Right ventricle myocardium inferior (tissue), 1 donor: ENCODE measurements at places on chromosomes 5 and 9. TPM values are rescaled to one million over a fixed set of nuclear protein-coding genes. Genes with fewer than 3 reads are reported as not detected.

GRCh38 chr9:99249619-99250018 is 27.5 kb downstream of the SEC61B start:
- DNase-seq, result no peak

GRCh38 chr5:179307931-179308471 is 37.3 kb downstream of the ADAMTS2 start:
- DNase-seq, result no peak

DNA sequence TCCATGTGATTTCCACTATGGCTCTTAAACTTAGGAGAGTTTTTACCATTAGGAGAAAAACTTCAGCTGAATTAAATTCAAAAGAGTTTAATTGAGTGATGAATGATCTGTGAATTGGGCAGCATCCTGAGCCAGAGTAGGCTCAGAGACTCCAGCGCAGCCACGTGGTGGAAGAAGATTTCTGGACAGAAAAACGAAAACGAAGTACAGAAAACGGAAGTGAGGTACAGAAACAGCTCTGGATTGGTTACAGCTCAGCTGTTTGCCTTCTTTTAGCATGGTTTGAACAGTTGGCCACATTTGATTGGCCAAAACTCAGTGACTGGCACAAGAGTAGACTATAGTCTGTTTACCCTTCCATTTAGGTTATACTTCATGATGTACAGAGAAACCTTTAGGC is 69.2 kb upstream of the PLPP1 start:
- no peak for DNase-seq

DNA sequence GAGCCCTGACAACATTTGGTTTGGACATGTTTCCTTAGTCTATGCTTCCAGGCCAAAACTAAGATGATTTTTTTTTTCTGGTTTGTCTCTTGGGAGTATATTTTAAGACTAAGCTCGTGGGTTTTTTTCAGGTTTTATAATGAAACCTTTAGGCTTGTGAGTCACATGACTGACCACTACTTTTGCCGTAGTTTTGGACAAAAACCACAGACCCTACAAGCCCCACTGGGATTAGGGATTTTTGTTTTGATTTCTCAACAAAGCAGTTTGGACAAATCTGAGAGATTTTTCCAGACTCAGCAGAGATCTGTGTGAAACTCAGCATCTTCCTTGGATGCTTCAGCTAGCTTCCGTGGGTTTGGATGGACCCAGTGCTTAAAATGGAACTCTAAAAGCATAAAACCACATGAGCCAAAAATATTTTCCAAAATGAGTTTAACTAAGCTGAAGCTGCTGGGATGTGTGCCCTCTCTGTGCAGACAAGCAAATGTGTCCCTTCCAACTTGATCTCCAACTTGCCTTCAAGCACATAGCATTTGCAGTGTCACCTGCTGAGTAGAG is 70.3 kb upstream of the SMIM15 start:
- no peak for DNase-seq

DNA sequence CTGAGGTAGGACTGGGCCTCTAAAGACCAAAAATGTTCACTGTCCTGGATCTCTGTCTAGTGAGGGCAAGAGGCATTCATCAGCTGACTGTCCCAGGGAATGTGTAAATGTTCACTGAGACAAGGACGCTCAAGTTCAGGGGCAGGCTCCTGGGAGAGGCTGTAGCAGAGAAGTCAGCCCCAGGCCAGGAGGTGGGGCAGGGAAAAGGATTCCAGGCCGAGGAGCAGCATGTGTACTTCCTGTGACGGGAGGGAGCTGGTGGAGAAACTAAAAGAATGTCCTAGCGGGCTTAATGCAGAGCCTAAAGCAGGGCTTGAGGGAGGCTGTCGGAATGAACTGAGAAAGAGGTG is 205.8 kb downstream of the GABBR2 start:
- DNase-seq, result no peak

DNA sequence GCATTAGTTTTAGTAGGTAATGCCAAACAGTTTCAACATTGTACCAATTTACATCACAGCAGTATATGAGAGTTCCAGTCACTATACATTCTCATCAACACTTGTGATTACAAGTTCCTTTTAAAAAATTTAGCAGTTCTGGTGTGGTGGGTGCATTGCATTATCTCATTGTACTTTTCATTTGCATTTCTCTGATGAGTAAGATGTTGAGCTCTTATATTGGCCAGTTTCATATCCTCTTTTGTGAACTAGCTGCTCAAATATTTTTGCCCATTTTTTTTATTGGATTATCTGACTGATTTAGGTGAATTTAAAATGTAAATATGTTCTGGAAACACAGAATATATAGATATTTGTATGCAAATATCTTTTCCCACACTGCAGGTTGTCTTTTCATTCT is 160.9 kb upstream of the NR3C1 start:
- DNase-seq, result no peak

DNA sequence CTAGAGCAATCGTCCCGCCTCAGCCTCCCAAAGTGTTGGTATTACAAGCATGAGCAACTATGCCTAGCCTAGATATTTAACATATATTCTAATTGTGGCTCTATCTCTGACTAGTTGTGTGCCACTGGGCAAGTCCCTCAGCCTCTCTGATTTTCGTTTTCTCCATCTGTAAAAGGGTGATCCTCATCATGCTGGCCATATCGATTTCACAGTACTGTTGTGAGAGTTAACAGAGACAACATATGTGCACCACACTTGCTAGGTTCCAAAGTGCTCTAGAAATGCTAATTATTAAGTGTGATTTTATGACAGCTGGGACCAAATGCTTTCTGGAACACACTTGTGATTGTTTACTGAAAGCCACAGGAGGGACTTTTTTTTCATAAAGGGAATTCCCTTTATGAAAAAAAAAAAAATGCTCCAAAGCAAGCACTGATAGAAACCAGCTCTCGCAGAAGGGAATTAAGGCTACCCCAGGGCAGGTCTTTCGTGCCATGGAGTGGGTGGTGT is 78.5 kb upstream of the EPB41L4B start:
- DNase-seq, result no peak

- no peak for DNase-seq
These were observed 60.3 kb downstream of the DUSP1 start for GRCh38 chr5:172710676-172711075.

- no peak for DNase-seq
These were observed 2.0 kb downstream of the CCL19 start for GRCh38 chr9:34689116-34689470.

DNA sequence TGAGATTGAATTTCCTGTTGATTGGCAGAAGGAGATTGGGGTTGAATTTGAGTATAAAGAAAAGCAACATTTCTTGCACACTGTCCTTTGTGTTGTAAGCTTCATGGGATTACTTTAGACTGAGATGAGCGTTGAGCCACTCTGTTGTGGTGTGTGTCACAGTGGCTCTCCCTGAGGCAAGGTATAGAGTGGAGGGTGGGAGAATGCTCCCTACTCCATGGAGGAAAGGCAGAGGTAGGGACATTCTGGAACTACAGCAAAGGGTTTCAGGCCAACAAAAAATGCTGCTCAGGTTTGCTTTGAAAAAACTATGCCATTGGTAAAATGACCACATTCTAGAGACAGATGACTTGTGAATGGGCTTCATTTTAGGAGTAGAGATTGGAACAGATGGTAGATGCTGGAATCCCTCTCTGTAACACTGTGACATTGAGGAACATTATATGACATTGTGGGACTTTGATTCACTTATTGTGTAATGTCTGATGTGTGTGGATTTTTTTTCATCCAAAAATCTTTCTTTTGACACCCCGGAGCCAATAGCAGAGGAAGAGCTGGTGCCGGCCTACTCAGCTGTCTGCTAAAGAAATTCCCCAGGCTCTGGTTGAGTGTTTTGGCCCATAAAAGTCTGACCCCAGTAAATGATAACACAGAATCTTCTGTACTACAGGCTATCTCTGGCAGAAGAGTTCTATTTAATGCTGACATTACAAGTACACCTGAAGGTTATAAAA is 6.2 kb upstream of the CEP120 start:
- no peak for DNase-seq

DNA sequence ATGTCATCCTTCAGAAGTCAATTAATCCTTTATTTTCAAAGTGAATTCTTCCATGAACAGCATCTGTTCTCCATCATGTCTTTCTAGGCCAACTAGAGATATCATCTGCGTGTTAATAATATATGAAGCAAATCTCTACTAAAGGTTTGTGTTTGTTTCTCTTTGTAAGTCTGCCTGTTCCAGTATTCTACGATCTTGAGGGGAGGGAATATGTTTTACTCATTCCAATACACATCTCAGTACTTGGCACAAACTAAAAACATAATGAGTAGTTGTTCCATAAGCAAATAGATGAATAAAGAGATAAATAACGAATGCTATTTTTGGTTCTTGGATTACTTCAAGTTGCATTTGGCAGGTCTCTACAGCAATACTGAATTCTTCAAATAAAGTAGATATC is 470.7 kb upstream of the GRIN3A start:
- no peak for DNase-seq

DNA sequence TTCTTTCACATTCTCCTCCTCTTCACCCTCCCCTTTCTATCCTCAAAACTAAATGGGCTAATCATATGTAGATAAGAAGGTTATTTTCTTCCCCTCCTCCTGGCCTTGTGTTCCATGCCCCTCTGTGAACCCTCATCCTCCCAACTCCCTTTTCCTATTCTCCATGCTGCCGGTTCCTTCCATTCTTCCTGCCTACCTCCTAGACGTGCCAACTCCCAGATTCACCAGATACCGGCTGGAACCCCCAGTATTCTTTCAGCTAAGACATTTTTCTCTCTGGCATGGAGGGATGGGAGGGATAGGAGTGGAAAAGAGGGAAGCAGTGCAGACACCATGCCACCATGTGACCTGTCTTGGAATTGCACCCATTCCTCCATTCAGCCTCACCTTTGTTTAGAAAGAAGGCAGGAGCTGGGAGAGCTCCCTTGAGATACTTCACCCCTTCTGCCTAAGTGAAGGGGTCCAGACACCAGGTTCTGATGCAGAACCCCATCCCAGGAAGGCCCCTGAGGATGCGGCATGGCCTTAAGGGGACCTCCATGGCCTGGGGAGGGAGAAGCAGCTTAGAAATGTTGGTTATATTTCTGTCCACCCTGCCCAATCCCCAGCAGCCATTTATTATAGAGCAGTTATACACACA is 4.8 kb downstream of the DNAJB5 start:
- DNase-seq, result no peak

- DNase-seq, result no peak
These were observed 9.6 kb upstream of the MSH3 start for GRCh38 chr5:80644900-80645299.

- no peak for DNase-seq
These were observed 595.7 kb downstream of the EFNA5 start for GRCh38 chr5:107074996-107075395.

GRCh38 chr5:122880749-122881148 is 35.3 kb downstream of the SNX24 start:
- no peak for DNase-seq

- no peak for DNase-seq
These were observed 33.7 kb downstream of the HAVCR1 start for GRCh38 chr5:157025093-157025698.

GRCh38 chr9:112002131-112002846 is 105.7 kb downstream of the UGCG start:
- DNase-seq, result no peak

- peak; percentile 84 for DNase-seq
These were observed 69.4 kb downstream of the RAPGEF1 start for GRCh38 chr9:131670247-131671132.

- no peak for DNase-seq
These were observed 352.2 kb downstream of the PLK2 start for GRCh38 chr5:58107704-58108103.

- no peak for DNase-seq
These were observed 274.3 kb downstream of the ADAMTSL1 start for GRCh38 chr9:18748251-18748701.

- DNase-seq, result no peak
These were observed 152.7 kb downstream of the ATP10B start for GRCh38 chr5:160699301-160699700.

GRCh38 chr9:123772967-123773366 is 157.0 kb downstream of the DENND1A start:
- no peak for DNase-seq

DNA sequence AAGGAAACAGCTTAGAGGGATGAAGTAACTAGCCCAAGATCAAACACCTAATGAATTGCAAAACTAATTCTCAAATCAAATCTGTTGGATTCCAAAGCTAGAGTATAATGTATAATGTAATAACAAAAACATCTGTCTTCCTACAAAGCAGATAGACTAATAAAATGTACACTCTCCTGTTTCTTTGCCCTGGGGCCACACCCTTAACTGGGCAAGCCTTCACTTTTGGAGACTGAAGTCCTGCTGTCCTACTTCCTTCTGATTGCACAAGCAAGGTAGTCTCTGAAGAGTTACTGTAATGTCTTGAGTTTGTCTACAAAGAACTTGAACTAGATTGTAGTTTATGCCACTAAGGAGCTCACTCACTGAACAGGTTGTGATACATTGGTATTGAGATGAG is 2.5 kb downstream of the TTC1 start:
- no peak for DNase-seq

DNA sequence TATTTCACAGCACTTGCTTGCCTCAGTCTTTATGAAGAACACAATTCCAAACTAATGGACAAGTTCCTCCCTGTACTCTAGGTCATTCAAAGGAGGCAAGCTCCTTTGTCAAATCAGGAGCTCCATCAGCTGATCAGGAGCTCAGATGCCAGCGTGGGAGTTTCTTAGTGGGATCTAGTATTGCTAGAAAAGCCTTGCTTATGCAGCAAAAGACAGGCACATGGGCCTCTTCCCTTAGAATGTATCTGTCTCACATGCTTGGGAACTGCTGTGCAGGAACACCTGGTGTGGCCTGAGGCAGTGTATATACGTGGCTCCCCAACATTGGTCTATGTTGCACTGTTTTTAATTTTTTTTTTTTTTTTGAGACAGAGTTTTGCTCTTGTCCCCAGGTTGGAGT is 21.4 kb upstream of the HAVCR1 start:
- DNase-seq, result no peak

GRCh38 chr9:90368241-90368640 is 274.4 kb downstream of the DIRAS2 start:
- no peak for DNase-seq

Gene PCDHAC2
- total RNA-seq, result 0.30 TPM

Gene SLC6A7
- total RNA-seq, result not detected

Gene TSPAN17
- 30.0 TPM for total RNA-seq

Gene STK32A
- 1.1 TPM for total RNA-seq

Gene OR1J2
- not detected for total RNA-seq

Gene PCDHGB4
- total RNA-seq, result 4.6 TPM

Gene UGT3A1
- not detected for total RNA-seq

Gene CDO1
- 12.2 TPM for total RNA-seq

Gene SLC6A19
- total RNA-seq, result not detected

Gene OR1J1
- not detected for total RNA-seq

Gene TPRN
- 27.9 TPM for total RNA-seq

Gene IER5L
- total RNA-seq, result 4.6 TPM

Gene ST8SIA4
- total RNA-seq, result 3.4 TPM

Gene PCSK5
- total RNA-seq, result 4.5 TPM

Gene IL4
- total RNA-seq, result not detected

Gene CTNND2
- 1.7 TPM for total RNA-seq

Gene KCNN2
- 9.3 TPM for total RNA-seq

Gene SPATA31C1
- not detected for total RNA-seq

Gene GLRA1
- total RNA-seq, result not detected
